ENCODE measurements at places on chromosomes 12 and 14. TPM values are rescaled to one million over a fixed set of nuclear protein-coding genes. Genes with fewer than 3 reads are reported as not detected.

GRCh38 chr12:90029317-90029716 is 320.7 kb upstream of the ATP2B1 start:
- DNase-seq = no peak
- H3K36me3 ChIP-seq = no peaks in the 10 kb centered on the region
- H3K4me3 ChIP-seq = no peak overlapping the region
- no peaks in the 10 kb centered on the region for H3K27me3 ChIP-seq
- H3K4me1 ChIP-seq = peaks cover 7% of the 10 kb centered on the region

GRCh38 chr14:73741876-73742519 is 27.8 kb upstream of the PNMA1 start:
- no peaks in the 10 kb centered on the region for H3K27me3 ChIP-seq
- peaks cover 23% of the 10 kb centered on the region for H3K36me3 ChIP-seq

- no peaks in the 10 kb centered on the region for H3K4me1 ChIP-seq
- H3K27me3 ChIP-seq = no peaks in the 10 kb centered on the region
- no peak overlapping the region for H3K4me3 ChIP-seq
- no peak overlapping the region for H3K27ac ChIP-seq
Measured at GRCh38 chr12:24034160-24034559, 84.7 kb upstream of the SOX5 start.

The FMNL3 gene
- 26.1 TPM for total RNA-seq

The LMO3 gene
- 12.7 TPM for total RNA-seq
